Amniotic stem cell (primary cell): ENCODE measurements at places on chromosomes 5 and 9.

DNA sequence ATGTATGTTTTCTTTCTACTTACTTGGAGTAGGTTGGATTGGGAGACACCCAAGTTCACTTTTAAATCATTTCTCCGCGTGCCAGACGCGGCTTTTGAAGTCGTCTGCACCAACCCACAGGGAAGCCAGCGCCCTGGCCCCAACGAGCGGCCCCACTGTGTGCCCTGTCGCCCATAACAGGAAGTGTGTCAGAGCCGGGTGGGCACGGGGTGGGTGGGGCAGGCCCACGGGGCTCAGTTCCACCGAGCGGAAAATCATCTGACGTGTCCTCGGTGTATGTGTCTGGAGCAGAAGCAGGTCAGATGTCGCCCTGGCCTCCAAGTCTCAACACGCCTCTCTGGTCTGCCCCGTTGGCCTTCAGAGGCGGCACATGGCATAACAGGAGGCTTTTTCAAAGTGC lies 22.7 kb upstream of the SMIM23 start:
- DNase-seq = no peak

- no peak for DNase-seq
Measured at GRCh38 chr9:79256691-79257213, 315.0 kb upstream of the TLE4 start.

- no peak for DNase-seq
Measured at GRCh38 chr5:170540271-170540670, 36.5 kb downstream of the KCNIP1 start.

DNA sequence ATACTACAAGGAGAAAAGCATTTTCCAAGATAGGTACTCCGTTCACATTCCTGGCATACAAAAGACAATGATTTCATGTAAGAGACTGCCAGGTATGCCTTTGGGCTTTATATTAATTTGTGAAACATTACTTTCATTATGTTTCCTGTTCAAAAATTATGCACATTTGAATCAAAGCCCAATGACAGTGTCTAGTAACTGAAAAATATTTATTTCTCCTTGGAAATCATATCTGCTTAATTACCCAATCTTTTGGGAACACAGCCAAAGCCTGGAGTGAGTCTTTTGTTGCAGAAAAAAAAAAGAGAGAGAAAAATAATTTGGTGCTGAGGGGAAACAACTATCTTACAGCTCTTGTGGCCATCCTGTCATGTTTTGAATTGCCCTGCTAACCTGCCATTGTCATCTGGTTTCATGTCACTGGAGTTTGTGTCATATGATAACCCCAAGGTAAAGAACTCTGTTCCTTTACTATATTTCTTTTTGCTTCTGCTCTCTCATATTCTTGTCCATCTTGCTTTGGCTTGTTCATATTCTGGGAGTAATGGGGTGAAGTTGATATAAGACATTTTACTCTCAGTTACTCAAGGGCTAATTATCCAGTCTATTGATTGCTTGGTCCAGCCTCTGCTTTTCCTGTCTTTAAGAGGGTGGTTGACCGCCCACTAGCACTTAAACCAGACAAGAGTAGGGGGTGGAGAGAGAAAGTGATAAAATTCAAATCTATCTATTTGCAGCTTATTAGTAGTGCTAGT lies 238.3 kb upstream of the NUDT12 start:
- no peak for DNase-seq

GRCh38 chr5:178116143-178116885 lies 3.0 kb downstream of the N4BP3 start:
- DNase-seq = no peak

- DNase-seq = no peak
Measured at GRCh38 chr5:35129921-35130485, 82.3 kb upstream of the AGXT2 start.
